Activated T-helper 1 cell treated with Interleukin-2 at 50 U/mL for 16 hours (primary cell): ENCODE measurements at places on chromosomes 7 and 10.

DNA sequence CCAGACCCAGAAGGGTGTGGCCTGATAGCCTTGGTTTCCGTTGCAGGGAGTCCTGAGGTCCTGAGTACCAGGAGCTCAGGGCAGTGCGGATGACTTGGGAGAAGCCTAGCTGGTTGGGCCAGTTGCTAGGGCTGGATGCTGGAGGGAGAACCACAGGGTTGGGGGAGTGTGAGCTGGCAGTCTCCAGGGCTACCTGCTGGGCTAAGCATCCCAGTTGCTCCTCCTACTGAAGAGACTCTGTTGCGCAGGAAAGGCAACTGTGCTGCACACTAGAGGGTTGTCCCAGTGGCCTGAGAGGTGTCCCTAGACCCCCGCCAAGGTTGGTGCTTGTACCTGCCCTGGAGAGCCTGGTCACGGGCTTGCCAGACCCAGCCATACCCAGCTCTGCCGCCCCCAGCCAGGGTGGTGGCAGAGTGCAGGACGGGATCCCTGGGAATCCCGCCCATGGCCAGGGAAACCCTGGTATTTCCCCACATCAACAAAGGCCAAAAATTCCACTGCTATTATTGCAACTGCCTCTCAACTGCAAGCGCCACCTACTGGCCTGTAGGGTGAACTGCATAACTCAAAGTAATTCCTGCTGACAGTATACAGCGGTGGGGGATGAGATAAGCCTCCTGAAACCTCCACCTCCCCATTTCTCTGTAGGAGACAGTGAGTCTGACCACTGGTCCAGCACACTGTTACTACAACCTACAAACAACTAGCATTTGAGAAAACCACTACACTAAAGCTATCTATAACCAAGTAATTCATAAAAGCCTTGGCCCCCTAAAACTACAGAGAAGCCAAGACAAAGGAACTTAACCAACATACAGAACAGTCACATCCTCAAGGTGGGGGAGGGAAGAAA, 67.6 kb upstream of the DDC start:
- DNase-seq = peak; percentile 26

DNA sequence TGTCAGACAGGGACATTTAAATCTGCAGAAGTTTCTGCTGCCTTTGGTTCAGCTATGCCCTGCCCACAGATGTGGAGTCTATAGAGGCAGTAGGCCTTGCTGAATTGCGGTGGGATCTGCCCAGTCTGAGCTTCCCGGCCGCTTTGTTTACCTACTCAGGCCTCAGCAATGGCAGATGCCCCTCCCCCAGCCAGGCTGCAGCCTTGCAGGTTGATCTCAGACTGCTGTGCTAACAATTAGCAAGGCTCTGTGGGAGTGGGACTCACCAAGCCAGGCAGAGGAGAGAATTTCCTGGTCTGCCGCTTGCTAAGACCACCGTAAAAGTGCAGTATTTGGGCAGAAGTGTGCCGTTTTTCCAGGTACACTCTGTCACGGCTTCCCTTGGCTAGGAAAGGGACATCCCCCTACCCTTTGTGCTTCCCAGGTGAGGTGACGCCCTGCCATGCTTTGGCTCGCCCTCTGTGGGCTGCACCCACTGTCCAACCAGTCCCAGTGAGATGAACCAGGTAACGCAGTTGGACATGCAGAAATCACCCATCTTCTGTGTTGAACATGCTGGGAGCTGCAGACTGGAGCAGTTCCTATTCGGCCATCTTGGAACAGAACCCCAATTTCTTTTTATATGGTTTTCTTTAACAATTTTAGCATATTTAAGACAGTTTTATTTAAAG, 28.4 kb upstream of the VWDE start:
- DNase-seq = no peak

DNA sequence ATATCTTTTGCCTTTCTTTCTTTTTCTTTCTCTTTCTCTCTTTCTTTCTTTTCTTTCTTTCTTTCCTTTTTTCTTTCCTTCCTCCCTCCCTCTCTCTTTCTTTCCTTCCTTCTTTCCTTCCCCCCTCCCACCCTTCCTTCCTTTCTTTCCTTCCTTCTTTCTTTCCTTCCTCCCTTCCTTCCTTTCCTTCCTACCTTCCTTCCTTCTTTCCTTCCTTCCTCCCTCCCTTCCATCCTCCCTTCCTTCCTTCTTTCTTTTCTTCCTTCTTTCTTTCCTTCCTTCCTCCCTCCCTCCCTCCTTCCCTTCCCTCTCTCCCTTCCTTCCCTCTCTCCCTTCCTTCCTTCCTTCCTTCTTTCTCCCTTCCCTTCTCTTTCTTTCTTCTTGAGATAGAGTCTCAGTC, 25.5 kb upstream of the CALN1 start:
- DNase-seq = no peak

DNA sequence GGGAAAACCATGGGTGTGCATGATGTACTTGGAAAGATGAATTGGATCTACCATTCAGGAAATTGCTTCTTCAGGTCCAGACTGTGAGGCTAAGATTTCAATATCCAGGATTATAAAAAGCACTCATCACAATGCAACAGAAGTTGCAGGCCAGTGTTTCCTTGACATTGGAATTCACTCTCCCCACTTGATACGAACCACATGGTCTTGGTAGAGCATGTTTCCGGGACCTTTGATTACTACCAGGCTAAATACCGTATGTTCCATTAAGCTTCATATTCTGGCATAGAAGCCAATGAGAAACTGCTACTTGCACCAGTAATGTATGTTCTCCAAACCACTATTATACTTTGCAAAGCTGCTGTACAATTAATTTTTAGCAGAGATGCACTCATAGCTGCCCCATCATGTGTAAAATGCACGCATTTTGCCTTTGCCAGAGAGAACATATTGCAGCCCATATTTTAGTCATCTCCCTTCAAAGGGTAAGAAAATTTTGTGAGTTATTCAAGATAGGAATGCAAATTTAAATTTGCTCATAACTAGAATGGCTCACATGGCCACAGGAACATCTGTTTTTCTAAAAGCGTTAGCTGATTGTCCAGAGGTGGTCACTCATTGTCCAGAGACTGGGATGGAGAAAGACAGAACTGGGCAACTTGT, 8.1 kb downstream of the FRMD4A start:
- DNase-seq = no peak

DNA sequence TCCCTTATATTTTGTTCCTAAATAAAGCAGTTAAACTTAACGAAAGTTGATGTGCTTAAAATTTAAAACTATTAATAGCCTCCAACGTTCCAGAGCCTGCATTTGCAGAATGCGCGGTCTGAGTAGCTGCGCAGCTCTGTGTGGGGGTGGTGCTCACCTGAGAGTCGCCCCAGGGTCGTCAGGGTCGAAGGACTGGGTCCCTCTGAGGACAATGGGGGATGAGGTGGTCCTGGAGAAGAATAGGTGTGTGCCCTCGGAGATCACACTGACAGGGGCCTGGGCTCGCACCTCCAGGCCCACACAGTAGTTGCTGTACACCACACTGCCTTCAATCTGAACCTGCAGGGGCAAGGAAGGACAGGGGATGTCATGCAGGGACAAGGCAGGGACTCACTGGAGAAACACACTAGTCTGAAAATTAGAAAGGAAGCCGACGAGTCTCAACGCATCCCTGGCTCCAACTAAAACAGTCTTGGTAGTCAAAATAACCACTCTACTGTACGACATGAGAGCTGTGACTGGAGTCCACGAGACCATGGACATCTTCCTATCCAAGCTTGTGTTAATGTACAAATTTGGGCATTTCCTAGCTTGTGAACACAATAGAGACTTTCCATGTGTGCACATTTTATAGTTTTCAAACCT, 54.4 kb downstream of the PKD1L1 start:
- no peak for DNase-seq

DNA sequence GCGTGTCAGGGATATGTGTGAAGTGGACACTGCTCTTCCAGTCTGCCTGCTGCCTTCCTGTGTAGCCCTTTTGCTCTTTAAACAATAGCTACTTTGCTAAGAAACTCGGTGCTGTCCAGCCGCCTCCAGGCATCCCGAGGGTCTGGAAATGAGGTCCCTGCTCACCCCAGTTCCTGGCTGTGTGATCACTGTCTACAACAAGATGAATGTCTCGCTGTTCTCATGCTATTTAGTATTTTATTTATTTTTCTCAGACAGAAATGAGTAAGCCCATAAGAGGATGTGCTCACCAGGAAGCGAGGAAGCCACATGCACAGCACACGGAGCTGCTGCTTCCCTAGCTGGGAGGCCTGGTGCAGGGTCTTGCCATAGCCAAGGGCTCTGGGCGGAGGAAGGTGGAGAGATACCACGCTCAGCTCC, 167.0 kb upstream of the PITRM1 start:
- no peak for DNase-seq

- no peak for DNase-seq
Measured at GRCh38 chr7:107043491-107043890, 1.0 kb upstream of the PRKAR2B start.

DNA sequence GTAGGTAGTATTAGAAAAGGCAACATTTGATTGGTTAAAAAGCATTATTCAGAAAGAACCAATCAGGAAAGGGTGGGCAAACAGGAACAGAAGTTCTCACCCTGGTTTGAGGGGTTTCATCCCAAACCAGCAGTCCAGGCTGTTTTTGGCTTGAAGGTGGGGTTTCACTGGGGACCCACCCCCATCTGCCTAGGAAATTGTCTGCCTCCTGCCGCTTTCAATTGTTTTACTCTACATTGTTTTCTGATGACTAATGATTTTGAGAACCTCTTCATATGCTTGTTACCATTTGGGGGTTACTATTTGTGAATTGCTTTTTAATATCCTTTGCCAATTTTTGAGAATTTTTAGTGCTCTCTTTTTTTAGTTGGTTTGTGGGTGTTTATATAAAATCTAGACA, 3.3 kb upstream of the PCBD1 start:
- no peak for DNase-seq

DNA sequence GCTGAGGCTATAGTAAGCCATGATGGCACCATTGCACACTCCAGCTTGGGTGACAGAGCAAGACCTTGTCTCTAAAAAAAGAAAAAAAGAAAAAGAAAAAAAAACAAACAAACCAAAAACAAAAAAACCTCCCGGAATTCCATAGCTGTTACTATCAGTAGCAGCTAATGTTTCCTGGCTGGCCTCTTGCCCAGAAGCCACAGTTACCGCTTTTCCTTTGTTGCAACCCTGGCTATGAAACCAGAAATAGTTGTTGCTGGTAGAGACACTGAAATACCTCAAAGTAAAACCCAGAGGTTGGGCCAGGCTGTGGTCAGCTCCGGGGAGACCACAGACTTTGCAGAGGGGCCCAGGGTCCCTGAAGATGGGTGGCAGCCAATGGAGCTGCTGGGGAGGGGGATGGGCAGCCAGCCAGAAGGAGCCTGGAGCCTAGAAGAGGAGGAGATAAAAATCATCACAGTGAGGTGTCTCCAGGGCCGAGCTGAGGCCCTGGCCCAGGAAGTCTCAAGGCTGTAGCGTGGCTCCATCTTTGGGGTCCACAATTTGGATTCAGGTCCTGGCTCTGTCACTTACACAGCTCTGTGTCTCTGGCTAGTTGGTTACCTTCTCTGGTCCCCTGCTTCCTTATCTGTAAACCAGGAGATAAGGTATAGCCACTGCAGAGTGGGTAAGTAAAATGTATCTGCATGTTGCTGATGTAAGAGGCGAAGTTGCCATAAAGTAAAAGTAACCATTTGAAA, 3.4 kb upstream of the CHST12 start:
- DNase-seq = no peak

DNA sequence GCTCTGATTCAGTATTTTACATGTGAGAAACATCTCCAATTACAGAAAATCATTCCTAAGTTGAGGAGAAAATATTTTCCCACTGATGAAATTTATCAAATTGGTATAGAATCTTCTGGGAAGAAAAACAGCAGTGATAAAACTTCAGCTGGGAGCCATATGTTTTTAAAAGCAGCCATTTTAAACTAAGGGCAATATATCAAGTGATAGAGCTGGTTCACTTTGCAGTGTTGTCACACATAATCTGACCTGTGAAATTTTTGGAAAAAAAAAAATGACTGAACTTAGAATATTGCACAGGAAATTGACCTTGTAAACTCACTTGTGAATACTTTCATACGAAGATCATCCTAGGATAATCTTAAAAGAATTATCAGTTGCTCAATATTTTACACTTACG, 10.5 kb upstream of the EZH2 start:
- DNase-seq = no peak

GRCh38 chr10:26571655-26572054, 125.8 kb upstream of the PDSS1 start:
- no peak for DNase-seq

- no peak for DNase-seq
Measured at GRCh38 chr7:2104107-2104710, 128.5 kb downstream of the MAD1L1 start.

GRCh38 chr10:44244745-44245600, 139.9 kb downstream of the CXCL12 start:
- no peak for DNase-seq

DNA sequence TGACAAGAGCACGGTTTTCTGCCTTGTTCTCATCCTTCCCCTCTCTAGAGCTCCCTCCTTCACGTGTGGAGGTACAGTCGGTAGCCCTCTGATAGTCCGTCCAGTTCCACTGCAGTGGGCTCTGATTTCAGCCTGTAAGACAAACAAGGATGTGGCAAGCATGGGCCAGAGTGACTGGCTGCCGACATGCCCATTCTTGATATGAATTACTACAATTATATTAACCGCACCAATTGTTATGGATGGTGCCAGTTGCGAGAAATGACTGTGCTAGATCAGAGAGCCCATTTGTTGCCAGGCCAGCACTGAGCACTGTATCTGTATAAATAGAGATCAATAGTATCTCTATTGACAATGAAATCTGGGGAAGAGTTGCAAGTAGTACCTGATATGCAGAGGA, 146.6 kb downstream of the CHN2 start:
- no peak for DNase-seq

- no peak for DNase-seq
Measured at GRCh38 chr10:13731799-13732198, 145.0 kb downstream of the PRPF18 start.

DNA sequence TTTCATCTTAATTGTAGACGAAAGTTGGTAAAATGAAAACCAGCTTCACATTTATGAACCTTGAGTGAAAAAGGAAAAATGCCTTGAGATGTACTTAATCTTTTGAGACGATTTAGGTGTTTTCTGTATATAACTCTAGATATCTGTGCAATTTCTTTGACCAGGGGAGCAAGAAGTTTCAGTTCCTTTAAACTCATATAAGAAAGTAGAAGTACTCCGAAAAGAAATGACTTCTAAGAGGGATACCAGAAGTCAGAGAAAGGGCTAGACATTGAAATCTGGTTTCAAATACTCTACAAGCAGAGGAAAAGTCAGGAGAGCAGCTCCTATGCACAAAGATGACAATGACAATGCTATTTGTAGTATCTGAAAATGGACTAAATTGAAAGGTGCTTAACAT, 303.7 kb downstream of the BAMBI start:
- DNase-seq = no peak

DNA sequence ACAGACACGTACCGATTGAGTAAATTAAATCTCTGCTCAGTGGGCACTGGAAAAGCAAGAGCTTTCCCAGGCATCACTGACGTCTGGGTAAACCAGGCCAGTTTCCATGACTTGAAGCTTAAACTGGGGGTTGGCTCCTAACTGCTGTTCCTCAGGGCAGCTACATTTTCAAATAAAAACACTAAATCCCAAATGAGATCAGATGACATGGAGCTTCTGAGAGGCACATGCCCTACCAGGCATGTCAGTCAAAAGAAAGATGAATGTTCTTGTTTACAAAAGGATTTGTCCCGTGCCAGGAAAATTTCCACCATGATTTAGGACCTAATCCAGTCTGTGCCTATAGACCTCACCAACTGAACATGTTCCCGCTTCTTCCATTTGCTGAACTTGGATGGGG, 220.2 kb downstream of the KCNMA1 start:
- DNase-seq = no peak

GRCh38 chr10:73827346-73828089, 16.1 kb upstream of the NDST2 start:
- DNase-seq = no peak
